WTC11 (cell line): ENCODE measurements at places on chromosomes 13 and 19. TPM values are rescaled to one million over a fixed set of nuclear protein-coding genes. Genes with fewer than 3 reads are reported as not detected.

GRCh38 chr13:73364736-73365135 is 305.9 kb downstream of the KLF5 start:
- no peak overlapping the region for H3K4me3 ChIP-seq
- no peak for DNase-seq
- H3K27ac ChIP-seq, result no peak overlapping the region
- H3K27me3 ChIP-seq, result no peaks in the 10 kb centered on the region
- no peaks in the 10 kb centered on the region for H3K36me3 ChIP-seq

Gene ADGRE2
- total RNA-seq, result 3.0 to 4.0 TPM (median 3.2 TPM) in 3 replicates

Gene EDDM13
- total RNA-seq, result not detected in 3 replicates

DNA sequence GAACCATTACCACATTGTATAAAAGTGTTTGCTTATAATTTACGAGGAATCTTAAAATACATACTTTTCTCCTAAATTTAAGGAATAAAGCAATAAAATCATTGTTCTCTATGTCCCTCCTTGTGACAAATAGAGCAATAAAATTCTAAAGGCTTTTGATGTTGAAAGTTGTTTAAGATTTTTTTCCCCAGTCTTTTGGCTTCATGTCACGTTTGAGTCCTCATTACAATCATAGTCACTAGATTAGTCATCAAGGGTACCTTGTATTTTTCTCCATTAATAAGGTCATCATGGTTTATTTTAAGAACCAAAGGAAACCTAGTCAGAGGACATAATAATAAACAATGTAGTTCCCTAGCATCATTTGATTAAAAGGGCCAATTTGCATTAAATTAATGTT is 3.2 kb downstream of the WBP4 start:
- DNase-seq, result no peak
- peaks cover 34% of the 10 kb centered on the region for H3K36me3 ChIP-seq
- H3K4me3 ChIP-seq, result no peak overlapping the region
- peaks cover 16% of the 10 kb centered on the region for H3K4me1 ChIP-seq
- H3K27ac ChIP-seq, result no peak overlapping the region
- no peaks in the 10 kb centered on the region for H3K27me3 ChIP-seq

GRCh38 chr13:46489586-46490023 is 63.4 kb upstream of the LRCH1 start:
- peaks cover 3% of the 10 kb centered on the region; the same call in 1 of the 2 replicates for H3K4me1 ChIP-seq
- no peaks in the 10 kb centered on the region for H3K27me3 ChIP-seq
- H3K27ac ChIP-seq, result no peak overlapping the region
- H3K36me3 ChIP-seq, result peaks cover 1% of the 10 kb centered on the region; the same call in 1 of the 2 replicates

Gene CFD
- 1.7 to 2.7 TPM (median 2.5 TPM) in 3 replicates for total RNA-seq
